ENCODE measurements at places on chromosomes 1 and 21. TPM values are rescaled to one million over a fixed set of nuclear protein-coding genes. Genes with fewer than 3 reads are reported as not detected.

Gene GPR25
- not detected for total RNA-seq

Gene RGSL1
- not detected for total RNA-seq

- no peak for DNase-seq
- H3K4me1 ChIP-seq = peaks cover 85% of the 10 kb centered on the region
Observed at GRCh38 chr21:25564349-25564948, 42.8 kb downstream of the MRPL39 start.

DNA sequence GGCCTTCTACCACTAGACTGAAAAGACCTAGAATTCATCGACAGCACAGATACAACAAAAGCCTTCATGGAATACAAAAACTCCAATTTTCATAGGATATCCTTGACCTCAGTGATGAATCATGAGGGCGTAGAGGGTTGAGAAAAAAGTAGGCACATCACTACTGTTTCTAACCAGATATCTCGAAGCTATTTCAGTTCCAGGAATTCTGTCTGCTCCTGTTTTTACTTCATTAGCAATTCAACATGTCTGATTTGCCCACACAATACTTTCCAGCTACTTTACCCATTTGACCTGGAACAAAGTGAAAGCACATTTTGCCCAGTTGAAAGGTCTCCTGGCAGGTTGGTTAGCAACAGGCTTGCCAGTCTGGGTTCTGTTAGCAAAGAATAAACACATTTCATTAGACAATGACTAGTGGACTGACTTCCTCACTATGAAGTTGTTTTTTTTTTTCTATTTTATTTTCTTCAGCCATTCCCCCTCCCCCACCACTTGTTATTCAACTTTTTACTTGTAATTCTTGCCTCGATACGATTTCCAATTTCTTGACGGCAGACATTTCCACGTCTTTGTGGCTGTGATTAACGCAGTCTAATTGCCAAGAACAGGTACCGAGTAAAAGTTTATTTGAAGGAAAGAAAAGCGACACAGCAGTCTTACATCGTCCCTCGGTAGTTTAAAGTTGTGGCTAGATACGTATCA lies 4.0 kb upstream of the ZBTB18 start:
- H3K4me1 ChIP-seq = peaks cover 13% of the 10 kb centered on the region
- H3K27ac ChIP-seq = peak overlapping the region; percentile 99
- H3K36me3 ChIP-seq = peaks cover 3% of the 10 kb centered on the region

DNA sequence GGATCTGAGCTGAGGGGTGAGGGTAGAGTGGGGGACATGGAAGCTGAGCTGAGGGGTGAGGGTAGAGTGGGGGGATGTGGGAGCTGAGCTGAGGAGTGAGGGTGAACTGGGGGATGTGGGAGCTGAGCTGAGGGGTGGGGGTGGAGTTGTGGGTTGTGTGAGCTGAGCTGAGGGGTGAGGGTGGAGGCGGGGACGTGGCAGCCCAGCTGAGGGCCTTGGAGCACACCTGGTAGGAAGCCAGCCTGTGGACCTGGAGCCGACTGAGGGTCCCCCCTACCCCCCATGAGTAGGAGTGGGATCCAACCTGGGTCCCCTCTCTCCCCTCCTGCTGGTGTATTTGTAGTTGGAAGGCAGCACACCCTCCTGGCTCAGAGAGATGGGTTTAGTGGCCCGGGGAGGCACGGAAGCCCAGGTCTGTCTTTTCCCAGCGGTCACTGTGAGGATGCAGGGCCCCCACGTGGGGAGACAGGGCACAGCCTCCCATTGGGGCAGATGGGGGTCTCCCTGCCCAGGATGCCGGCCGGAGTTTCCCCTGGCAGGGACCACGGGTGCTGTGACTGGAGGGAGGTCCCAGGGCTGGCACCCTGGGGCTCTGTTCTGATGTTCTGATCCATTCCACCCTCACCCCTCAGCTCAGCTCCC lies 13.2 kb upstream of the NPHP4 start:
- H3K27ac ChIP-seq = no peak overlapping the region
- DNase-seq = no peak
- H3K36me3 ChIP-seq = peaks cover 2% of the 10 kb centered on the region
- H3K4me3 ChIP-seq = no peak overlapping the region

DNA sequence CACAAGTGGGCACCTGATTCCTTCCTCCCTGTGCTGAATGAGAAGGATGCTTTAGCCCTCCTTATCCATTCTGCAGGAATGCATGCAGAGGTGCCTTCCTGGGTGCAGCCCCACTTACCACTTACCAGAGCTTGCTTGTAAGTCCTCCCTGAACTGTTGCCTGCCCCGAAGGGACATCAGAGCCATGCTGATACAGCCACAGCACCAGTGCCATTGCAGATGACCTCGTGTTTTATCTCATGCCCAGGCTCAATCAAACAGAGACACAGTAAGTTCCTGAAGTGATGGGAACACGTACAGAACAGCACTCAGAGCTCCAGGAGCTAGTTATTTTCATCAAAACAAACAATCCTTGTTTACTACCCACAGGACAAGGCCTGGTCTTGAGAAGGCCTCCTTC lies 81.9 kb downstream of the ATP1A1 start:
- H3K27ac ChIP-seq = no peak overlapping the region
- DNase-seq = no peak
- no peak overlapping the region for H3K4me3 ChIP-seq
- no peaks in the 10 kb centered on the region for H3K4me1 ChIP-seq
- no peaks in the 10 kb centered on the region for H3K27me3 ChIP-seq
- H3K36me3 ChIP-seq = no peaks in the 10 kb centered on the region

DNA sequence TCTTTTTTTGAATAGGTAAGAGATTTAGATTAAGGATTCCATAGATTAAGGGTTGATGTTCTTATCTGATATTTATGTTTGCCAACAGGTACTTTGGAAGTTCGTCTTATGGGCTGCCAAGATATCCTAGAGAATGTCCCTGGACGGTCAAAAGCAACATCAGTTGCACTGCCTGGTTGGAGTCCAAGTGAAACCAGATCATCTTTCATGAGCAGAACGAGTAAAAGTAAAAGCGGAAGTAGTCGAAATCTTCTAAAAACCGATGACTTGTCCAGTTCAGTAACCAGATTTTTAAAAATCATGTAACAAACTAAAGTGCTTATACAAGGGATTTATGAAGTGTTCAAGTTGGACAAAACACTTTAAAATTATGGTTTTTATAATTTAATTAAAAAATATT lies 100.5 kb downstream of the PKN2 start:
- no peak overlapping the region for H3K4me3 ChIP-seq
- no peak overlapping the region for H3K27ac ChIP-seq
- peaks cover 2% of the 10 kb centered on the region for H3K4me1 ChIP-seq
- H3K27me3 ChIP-seq = no peaks in the 10 kb centered on the region

DNA sequence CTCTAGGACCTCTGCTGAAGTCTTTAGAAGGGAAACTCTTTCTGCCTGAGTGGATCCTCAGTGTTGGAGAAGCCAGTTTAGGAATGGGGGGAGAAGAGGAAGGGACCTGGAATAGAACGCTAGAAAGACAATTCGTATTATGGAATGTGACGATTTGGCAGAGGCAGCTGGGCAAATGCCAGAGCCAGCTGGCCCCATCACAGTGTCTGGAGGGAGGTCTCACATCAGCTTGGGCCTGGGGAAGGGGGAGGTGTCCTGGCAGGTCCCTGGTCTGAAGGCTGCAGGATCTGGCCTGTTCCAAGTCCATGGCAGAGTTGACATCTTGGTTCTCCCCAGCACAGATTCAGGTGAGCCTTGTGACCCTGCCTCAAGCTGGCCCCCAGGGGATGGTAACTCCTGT lies 11.3 kb downstream of the TMCC2 start:
- H3K4me3 ChIP-seq = no peak overlapping the region
- H3K27me3 ChIP-seq = no peaks in the 10 kb centered on the region
- no peaks in the 10 kb centered on the region for H3K36me3 ChIP-seq
- no peak for DNase-seq
- peaks cover 8% of the 10 kb centered on the region for H3K4me1 ChIP-seq

DNA sequence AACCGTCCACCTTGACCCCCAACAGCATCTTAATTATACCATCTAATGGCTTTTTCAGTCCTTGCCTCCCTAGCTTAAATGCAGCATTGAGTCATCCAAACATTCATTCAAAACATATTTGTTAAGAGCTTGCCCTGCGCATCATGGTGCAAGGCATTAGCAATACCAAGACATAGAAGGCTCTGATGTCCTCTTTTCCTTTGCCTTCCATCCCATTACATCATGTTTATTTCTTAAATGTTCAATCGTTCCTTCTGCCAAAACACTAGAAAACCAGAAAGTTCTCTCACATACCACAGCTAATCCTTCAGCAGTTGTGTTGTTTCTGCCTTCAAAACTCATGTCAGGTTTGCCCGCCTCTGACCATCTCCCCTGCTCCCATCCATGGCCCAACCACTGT lies 29.8 kb upstream of the VTCN1 start:
- H3K27me3 ChIP-seq = peaks cover 28% of the 10 kb centered on the region
- H3K4me1 ChIP-seq = no peaks in the 10 kb centered on the region
- no peak for DNase-seq

- no peaks in the 10 kb centered on the region for H3K27me3 ChIP-seq
- no peak for DNase-seq
- no peaks in the 10 kb centered on the region for H3K36me3 ChIP-seq
- no peak overlapping the region for H3K27ac ChIP-seq
- H3K4me1 ChIP-seq = no peaks in the 10 kb centered on the region
Observed at GRCh38 chr1:223330466-223330865, 33.5 kb downstream of the SUSD4 start.

Data from activated CD4-positive, alpha-beta T cell treated with anti-CD3 and anti-CD28 coated beads, Interleukin-2, amount 10 ng/mL, durations not matched to agents 7 days and 5 days (primary cell).